Stimulated activated CD8-positive, alpha-beta memory T cell treated with anti-CD3 and anti-CD28 coated beads, Interleukin-7, amount 100 ng/mL, for 1 hour (primary cell): ENCODE measurements at places on chromosomes 3 and 15.

DNA sequence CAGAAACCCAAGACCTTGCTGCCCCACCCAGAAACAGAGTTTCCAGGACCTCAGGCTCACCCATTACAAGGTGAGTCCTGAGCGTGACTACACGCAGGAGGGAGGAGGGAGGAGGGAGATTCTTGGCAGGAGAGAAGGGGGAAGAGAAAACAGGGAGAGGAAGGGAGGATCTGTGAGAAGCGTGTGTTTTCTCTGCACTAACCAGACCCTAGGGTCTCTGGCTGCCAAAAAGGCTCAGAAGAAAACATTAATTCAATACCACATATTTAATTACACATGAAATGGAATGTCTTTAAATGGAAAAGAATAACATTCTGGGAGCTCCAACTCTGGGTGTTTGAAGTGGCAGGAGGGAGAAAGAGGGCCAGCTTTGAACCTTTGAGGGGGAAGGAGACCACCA, 309.0 kb downstream of the NTRK3 start:
- no peak for DNase-seq

GRCh38 chr3:190073264-190074008, 47.3 kb downstream of the P3H2 start:
- DNase-seq = no peak

GRCh38 chr3:76138921-76139320, 353.6 kb upstream of the ZNF717 start:
- no peak for DNase-seq

DNA sequence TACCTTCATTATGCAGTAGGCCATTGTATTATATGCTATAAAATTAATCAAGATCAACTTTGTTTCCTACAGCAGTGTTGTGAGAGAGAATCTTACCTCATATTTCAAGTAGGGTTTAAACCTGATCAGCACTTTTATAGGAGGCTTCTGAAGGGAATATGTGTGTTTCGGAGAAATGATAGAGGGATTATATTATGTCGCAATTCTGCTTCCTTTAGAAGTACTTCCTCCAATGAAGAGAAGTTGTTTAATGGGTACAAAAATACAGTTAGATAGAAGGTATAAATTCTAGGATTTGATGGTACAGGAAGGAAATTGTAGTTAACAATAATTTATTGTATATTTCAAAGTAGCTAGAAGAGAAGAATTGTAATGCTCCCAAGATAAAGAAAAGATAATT, 54.9 kb downstream of the NSUN3 start:
- no peak for DNase-seq

DNA sequence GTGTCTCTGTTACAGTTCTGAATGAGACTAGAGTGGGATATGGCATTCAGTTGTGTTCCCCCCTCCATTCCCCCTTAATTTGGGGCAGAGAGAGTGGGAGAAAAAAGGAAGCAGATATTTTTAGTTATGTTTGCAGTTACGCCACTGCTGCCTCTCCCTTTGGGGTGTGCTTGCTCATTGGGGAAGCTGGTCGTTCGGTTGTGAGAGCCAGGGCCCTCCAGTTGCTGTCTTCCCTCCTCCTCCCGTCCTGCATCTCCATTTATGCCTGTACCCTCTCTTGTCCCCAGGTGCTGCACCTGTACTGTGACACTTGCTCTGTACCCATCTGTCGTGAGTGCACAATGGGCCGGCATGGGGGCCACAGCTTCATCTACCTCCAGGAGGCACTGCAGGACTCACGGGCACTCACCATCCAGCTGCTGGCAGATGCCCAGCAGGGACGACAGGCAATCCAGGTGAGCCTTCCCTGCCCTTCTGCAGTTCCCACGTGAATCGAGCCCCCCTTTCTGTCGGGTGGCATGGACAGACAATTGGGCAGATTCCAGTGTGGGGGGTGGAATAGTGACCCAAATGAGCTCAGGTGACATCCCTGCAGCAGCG, 55.8 kb downstream of the TRIM71 start:
- DNase-seq = no peak

DNA sequence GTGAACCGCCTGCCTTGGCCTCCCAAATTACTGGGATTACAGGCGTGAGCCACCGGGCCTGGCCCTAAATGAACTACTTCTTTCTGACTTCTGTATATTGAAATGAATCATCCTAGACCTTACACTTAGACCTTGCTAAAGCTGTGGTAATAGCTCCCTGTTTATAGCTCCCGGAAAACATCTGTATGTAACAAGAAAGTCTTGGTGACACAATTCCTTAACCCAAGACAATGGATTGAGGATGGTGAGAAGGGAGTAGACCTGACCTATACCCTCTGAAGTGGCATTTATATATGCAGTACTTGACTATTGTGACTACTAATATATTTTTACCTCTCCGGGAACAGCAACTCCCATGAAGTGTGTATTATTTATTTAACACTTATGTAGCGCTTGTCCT, 48.0 kb upstream of the TBL1XR1 start:
- no peak for DNase-seq

DNA sequence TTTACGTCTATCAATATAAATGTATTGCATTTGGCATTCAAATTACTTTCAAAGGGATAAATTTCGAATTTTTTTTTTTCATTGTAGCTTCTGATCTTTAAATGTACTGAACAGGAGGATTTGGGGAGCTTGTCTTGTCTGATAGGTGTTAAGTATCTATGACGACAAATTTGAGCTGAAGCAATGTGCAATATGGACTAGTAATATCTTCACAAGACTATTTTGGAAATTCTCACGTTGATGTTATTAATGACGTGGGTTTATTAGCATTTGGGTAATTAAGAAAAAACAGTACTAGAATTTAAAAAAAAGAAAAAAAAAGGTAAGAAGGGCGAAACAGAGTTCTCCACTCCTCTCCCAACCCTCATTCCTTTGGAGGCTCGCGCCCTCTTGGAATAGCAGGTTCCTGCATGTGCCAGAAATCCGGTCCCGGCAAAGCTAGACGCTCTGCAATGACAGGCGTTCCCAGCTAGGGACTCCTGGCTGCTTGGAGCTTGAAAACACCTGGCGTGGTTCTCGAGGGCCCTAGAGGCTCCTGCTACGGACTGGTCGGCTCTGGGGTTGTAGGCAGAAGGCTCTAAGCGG, 648 bp upstream of the P2RY1 start:
- no peak for DNase-seq

GRCh38 chr3:187567021-187567420, 103.2 kb downstream of the SST start:
- no peak for DNase-seq

- no peak for DNase-seq
Observed at GRCh38 chr3:101695779-101696372, 9.4 kb upstream of the RPL24 start.

- no peak for DNase-seq
Observed at GRCh38 chr3:190032923-190033322, 87.8 kb downstream of the P3H2 start.

DNA sequence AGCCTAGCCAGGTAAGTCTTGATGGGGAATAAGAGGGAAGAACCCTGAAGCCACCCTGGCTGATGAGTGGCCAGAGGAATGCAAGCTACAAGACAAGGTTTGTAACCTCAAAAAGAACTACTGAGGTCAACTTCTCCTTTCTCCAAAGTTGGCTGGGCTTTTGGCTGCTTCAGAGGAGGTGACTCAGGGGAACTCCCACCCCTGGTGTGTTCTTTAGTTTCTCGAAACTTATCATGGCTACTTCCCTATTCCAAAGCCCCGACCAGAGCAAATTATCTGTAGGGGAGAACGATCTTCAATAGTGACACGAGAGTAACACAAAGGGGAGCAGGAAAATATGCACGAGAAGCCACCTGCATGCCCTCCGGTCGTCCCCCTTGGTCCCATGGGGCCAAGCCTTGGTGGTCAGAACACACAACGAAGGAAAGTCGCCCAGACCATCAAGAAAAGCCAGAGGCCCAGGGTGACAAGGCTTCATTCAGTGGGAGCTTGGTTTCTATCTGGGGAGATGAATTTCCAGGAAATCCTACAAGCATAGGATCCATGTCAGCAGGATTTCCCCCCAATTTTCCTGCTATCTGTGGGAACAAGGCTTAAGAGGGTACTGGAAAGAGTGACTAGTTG, 6.5 kb upstream of the BCL2A1 start:
- DNase-seq = no peak

GRCh38 chr3:1447452-1447851, 354.6 kb downstream of the CNTN6 start:
- no peak for DNase-seq

DNA sequence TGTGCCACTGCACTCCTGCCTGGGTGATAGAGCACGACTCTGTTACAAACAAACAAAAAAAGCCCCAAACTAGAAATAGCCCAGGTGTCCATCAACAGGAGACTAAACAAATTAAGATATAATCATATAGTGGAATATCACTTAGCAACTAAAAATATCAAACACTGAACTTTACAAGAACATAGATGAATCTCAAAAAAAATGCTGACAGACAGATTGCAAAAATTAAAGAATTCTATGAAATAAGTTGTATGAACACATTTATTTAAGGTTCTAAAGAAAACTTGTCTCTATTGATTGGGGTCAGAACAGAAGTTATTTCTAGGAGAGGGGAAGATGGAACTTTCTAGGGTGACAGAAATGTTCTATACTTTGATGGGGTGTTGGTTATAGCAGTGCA, 268.2 kb downstream of the CTNNB1 start:
- DNase-seq = no peak

GRCh38 chr3:85979034-85979433, 1011.9 kb downstream of the VGLL3 start:
- DNase-seq = no peak

GRCh38 chr3:58349792-58350626, 17.3 kb downstream of the PXK start:
- DNase-seq = no peak

GRCh38 chr3:193446965-193447602, 68.5 kb upstream of the ATP13A5 start:
- no peak for DNase-seq
